A549 treated with dexamethasone at 1 μM for 4 hours (cell line): ENCODE measurements at places on chromosomes 2 and 18. TPM values are rescaled to one million over a fixed set of nuclear protein-coding genes. Genes with fewer than 3 reads are reported as not detected.

The MEP1B gene
- 0.05 to 0.09 TPM (median 0.08 TPM) in 3 of 5 replicates, not detected in the others for total RNA-seq

The MALL gene
- 154 to 172 TPM (median 164 TPM) in 5 replicates for total RNA-seq

The BMP10 gene
- total RNA-seq = not detected in 5 replicates

The ALLC gene
- 0.05 to 0.11 TPM (median 0.08 TPM) in 3 of 5 replicates, not detected in the others for total RNA-seq

The M1AP gene
- total RNA-seq = not detected in 5 replicates

The CD8B2 gene
- not detected in 5 replicates for total RNA-seq

The SNORC gene
- 4.2 to 8.2 TPM (median 6.8 TPM) in 5 replicates for total RNA-seq

The CXCR2 gene
- not detected in 5 replicates for total RNA-seq

The RBKS gene
- total RNA-seq = 6.8 to 8.0 TPM (median 7.5 TPM) in 5 replicates

The CTAGE1 gene
- total RNA-seq = not detected in 5 replicates

The SPEG gene
- 7.0 to 12.6 TPM (median 9.4 TPM) in 5 replicates for total RNA-seq

The PSMA8 gene
- total RNA-seq = not detected in 5 replicates

The ARHGEF33 gene
- 0.01 to 0.11 TPM (median 0.06 TPM) in 4 of 5 replicates, not detected in the other for total RNA-seq

The XRCC5 gene
- total RNA-seq = 182 to 208 TPM (median 194 TPM) in 5 replicates

The GIGYF2 gene
- total RNA-seq = 24.5 to 34.2 TPM (median 29.1 TPM) in 5 replicates

The CAPN14 gene
- total RNA-seq = 0.04 to 0.06 TPM (median 0.05 TPM) in 4 of 5 replicates, not detected in the other

The CCDC102B gene
- 0.20 to 0.64 TPM (median 0.47 TPM) in 5 replicates for total RNA-seq

The LIPG gene
- 0.17 to 0.36 TPM (median 0.25 TPM) in 5 replicates for total RNA-seq

The LRRFIP1 gene
- 74.0 to 105 TPM (median 93.0 TPM) in 5 replicates for total RNA-seq

The SFTPB gene
- total RNA-seq = 0.09 to 0.22 TPM (median 0.16 TPM) in 4 of 5 replicates, not detected in the other

The CFC1 gene
- 0.07 to 0.08 TPM in 2 of 5 replicates, not detected in the others for total RNA-seq

The HS6ST1 gene
- total RNA-seq = 10.0 to 14.6 TPM (median 13.1 TPM) in 5 replicates

The SLC1A4 gene
- total RNA-seq = 9.1 to 12.6 TPM (median 12.0 TPM) in 5 replicates

The CMPK2 gene
- total RNA-seq = 0.36 to 0.98 TPM (median 0.69 TPM) in 5 replicates

The G6PC2 gene
- total RNA-seq = not detected in 5 replicates
